ENCODE measurements at places on chromosomes 1 and 21.

GRCh38 chr1:10694274-10694632, 102.2 kb downstream of the CASZ1 start:
- no peak for DNase-seq

- DNase-seq: peak; percentile 67
Measured at GRCh38 chr21:33968080-33968994, 52.7 kb upstream of the ATP5PO start.

GRCh38 chr1:17550729-17551584, 11.5 kb downstream of the ARHGEF10L start:
- no peak for DNase-seq

DNA sequence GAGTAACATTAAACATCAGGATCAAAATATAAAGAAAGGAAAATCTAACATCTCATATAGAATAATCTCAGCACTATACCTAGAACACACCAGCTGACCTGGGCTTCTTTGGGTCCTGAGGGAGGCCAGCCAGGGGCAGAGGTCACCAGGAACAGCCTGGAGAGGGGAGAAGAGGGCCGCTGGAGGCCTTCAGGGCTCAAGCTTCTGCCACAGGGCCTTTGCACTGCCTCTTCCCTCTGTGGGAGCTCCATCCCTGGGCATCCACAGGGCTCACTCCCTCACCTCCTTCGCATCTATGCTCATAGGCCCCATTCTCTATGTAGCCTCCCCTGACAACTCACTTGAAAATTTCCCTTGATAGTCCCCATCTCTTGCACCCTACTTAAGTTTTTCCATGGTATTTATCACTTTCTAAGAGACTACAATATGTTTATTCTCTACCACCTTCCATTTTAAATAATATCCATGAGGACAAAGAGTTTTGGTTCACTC, 73.9 kb downstream of the HIVEP3 start:
- DNase-seq: no peak

- no peak for DNase-seq
Measured at GRCh38 chr1:115160728-115161127, 71.4 kb upstream of the TSPAN2 start.

DNA sequence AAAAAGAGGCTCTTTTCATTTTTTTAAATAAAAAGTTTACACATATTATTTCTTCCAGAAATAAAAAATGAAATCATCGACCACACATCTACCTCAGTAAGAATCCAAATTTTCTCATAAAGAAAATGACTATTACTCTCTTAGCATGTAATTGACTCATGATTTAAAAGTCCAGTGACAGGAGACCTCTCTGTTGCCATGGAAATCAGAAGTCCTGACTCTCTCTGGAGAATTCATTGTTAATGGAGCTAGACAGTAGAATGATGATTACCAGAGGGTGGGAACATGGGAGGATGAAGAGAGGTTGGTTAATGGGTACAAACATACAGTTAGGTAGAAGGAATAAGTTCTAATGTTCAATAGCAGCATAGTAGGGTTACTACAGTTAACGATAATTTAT, 5.0 kb upstream of the CLCA4 start:
- DNase-seq: no peak

DNA sequence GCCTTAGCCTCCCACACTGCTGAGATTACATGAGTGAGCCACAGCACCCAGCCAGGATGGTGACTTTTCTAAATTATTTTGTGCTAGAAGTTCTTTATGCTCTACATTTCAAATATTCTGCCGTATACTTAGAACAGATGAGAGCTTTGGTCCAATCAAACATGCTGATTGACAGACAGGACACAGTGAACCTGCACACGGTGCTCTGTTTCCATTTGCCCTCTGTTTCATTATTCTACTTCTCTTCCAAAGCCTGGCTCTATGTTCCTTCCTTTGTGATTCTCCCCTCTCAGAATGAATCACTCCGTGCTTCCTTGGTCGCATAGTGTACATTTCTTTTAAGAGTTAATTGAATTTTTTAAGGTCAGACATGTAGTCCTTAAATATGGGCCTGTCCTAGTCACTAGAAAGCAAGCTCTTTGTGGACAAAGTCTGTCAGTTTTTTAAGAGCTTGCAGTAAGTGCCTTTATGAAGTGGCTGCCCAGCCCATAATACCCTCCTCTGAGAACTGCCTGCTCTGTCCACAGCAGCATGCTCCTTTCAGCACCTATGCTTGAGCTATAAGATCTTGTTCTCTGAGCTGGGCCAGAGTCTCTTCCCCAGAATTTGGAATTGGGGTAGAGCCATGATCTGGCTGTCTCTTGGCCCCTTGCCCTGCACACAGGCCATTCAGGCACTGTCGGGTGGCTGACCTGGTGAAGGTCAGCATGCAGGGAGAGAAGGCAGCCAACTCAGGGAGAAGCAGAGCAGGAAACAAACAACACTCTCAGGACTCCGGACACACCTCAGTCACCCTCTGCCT, 66.8 kb upstream of the SLC44A3 start:
- DNase-seq: peak; percentile 42

DNA sequence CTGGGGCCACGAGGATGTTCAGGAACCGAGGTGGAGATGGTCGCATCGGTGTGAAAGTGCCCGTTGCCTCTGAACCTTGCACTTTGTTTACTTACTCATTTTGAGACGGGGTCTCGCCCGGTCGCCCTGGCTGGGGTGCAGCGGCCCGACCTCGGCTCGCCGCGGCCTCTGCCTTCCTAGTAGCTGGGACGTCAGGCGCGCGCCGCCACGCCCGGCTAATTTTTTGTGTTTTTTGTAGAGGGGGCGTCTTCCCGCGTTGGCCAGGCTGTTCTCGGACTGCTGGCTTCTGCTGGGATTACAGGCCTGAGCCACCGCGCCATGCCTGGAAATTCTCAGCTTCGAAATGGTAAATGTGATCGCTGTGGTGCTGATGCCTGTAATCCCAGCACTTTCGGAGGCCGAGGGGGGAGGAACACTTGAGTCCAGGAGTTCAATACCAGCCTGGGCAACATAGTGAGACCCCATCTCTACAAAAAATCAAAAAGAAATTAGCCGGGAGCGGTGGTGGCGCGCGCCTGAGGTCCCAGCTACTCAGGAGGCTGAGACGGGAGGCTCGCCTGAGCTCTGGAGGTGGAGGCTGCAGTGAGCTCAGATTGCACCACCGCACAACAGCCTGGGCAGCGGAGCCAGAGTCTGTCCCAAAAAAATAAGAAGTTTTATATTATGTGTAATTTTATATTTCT, 684 bp upstream of the MRPL20 start:
- peak; percentile 74 for DNase-seq

DNA sequence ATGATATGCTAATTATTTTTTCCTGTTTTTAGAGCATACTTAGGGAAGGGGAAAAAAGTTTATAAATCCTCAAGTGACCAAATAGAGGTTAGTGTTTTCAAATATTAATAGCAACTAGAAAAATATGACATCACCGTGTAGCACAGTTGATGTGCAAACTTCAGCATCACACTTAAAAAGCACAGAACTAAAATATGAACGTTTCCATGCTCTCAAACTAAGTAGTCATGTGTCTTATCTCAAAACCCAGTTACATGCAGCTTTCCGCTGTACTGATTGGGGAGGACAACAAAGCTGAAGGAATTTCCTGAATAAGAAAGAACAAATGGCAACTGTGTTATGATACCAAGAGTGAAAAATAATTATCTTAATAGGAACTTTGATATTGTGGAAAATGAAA, 903.7 kb downstream of the ADGRL2 start:
- DNase-seq: no peak

GRCh38 chr1:245582026-245582425, 427.2 kb downstream of the KIF26B start:
- DNase-seq: no peak
